ENCODE measurements at places on chromosomes 12 and 14.
A peak's percentile ranks its signal among the peaks of the same experiment; 100 is the strongest.

DNA sequence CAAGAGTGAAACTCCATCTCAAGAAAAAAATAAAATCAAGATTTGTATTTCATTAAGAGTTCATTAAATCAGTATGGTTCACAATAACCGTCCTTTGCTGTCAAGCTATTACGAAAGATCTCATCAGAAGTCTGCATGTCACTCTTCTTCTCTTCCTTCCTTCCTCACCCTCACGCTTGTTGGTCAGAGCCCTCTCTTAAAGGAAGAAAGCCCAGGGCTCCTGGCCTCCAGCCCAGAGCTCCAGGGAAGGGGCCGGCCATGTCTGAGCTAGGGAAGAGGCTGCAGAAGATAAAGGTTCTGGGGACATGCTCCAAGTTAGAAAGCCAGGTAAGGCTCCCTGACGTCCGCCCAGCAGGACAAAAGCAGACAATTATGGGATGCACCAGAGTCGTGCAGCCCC is 43.1 kb upstream of the DLK1 start:
- DNase-seq = no peak

GRCh38 chr12:125412506-125412905 is 347.3 kb downstream of the AACS start:
- DNase-seq = no peak

DNA sequence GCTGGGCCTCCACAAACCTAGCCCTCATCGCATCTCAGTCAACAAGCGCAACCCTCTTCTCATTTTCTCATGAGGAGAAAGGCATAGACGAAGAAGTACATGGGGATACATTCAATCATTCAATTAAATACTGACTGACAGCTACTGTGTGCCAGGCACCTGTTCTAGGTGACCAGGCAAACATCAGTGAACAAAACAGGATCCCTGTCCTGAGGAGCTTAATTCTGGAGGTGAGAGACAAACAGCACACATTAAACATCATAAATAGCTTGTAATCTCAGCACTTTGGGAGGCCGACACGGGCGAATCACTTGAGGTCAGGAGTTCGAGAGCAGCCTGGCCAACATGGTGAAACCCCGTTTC is 362 bp upstream of the ACYP1 start:
- DNase-seq = no peak

DNA sequence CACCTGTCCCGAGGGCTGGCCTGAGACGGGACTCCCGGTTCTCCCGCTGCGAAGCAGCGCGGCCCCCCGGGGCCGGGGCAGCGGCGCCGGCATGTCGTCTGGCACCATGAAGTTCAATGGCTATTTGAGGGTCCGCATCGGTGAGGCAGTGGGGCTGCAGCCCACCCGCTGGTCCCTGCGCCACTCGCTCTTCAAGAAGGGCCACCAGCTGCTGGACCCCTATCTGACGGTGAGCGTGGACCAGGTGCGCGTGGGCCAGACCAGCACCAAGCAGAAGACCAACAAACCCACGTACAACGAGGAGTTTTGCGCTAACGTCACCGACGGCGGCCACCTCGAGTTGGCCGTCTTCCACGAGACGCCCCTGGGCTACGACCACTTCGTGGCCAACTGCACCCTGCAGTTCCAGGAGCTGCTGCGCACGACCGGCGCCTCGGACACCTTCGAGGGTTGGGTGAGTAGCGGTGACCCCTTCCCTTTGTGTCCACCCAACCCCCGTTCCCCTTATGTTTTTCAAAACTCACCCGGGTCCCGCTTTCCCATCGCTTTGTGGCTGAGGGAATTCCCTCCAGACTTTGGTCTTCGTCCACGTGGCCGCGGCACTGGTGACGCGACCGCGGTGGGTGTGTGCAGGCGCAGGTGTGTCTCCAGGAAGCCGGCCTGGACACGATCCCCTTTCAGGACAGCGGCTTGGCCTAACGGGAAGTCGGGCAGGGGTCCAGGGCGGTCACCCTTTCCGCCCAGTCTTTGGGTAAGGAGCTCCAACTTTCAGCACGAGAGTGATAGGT is 826 bp downstream of the PRKCH start:
- DNase-seq = no peak

- no peak for DNase-seq
Observed at GRCh38 chr14:105387530-105387922, 10.8 kb upstream of the TEX22 start.

DNA sequence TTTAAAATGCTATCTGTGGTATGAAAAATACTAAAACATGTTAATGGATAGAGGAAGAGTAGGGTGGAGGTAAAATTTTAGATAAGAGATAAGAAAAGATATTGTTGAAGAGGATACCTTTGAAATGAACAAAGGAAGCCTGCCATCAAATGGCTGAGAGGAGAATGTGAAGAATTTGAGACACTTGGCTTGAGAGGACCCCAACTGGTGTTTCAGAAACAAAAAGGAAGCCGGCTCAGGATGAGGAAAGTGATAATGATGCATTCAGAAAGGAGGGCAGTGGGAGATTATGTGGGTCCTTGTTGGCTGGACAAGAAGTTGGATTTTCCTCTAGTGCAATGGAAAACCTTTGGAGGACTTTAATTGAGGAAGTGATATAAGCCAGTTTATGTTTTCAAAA is 264.4 kb downstream of the DUSP6 start:
- no peak for DNase-seq

DNA sequence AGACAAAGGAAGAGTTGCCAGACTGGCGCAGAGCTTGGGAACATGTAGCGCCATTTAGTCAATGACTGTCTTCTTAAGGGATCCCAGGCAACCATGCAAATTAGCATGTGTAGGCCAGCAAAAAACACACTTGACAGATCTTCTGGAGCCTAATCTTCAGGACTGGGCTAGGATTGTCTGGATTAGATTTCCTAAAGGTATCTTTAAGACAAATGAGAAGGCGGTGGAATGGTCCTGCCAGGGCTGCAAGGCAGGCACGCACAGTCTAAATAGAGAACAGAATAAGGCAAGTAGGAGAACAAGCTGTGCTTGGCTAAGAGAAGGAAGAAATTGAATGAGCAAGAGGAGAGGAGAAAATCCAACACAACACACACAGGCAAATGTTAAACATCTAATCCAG is 80.0 kb downstream of the CIT start:
- DNase-seq = no peak

- peak; percentile 6 for DNase-seq
Observed at GRCh38 chr14:67674480-67675218, at the start of gene VTI1B. Gene VTI1B (minus strand): TSS chr14:67674632. CDS start chr14:67674489, 143 bp downstream.

GRCh38 chr14:38394064-38394463 is 138.2 kb upstream of the CLEC14A start:
- no peak for DNase-seq

DNA sequence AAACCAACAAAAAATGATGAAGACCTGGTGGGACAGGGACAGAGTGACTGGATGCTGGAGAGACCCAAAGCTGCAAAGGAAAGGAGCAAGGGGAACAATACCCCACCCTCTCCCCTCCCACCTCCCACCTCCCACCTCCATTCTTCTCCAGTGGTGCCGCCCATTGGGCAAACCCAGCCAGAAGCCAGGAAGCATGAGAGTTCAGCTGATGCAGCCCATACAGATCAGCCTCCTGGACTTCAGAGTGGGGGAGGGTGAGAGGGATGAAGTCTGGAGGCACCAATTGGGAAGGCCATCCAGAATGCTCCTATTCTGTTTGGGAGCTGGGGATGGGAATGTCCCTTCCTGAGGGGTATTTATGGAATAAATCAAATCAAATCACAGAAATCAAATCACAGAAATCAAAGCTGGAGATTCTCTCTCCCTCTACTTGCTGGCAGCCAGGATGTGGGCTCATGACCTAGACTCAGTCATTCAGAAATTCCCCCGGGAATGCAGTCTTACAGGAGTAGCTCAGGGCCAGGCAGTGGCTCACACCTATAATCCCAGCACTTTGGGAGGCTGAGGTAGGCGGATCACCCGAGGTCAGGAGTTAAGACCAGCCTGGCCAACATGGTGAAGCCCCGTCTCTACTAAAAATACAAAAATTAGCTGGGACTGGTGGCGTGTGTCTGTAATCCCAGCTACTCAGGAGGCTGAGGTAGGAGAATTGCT is 31.1 kb downstream of the IRF2BPL start:
- DNase-seq = no peak

DNA sequence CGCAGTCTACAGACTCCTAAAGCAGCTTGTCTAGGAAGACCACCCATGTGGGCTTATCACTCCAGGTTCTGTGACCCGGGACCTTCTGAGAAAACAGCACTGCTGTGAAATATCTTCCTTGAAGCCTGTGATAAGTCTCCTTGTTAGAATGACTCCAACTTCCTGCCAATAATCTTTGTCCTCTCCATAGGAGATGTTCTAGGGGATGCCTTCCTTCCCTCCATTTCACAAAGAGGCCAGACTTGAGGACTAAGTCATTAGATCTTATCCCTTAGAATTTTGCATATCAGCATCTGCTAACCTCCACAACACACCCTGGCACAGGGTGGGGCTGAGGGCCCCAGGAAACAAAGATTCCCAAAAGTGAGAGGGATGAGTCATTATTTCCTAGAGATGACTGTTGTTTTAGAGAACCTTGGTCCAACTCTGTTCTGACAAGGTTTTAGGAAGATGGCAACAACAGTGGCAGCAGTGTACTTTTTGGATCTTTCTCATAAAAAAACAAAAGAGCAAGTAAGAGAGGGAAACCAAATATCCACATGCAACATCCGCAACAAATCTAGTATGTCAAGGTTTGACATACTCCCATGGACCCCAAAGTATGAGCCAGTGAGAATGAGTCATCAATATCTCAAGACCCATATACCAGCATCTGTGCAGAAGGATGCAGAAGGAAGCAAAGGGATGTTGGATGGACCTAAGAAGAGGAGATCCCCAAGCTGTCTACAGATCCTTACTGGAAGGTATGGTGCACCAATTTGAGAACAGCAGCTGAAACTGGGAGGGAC is 6.0 kb downstream of the LTB4R start:
- DNase-seq = no peak

DNA sequence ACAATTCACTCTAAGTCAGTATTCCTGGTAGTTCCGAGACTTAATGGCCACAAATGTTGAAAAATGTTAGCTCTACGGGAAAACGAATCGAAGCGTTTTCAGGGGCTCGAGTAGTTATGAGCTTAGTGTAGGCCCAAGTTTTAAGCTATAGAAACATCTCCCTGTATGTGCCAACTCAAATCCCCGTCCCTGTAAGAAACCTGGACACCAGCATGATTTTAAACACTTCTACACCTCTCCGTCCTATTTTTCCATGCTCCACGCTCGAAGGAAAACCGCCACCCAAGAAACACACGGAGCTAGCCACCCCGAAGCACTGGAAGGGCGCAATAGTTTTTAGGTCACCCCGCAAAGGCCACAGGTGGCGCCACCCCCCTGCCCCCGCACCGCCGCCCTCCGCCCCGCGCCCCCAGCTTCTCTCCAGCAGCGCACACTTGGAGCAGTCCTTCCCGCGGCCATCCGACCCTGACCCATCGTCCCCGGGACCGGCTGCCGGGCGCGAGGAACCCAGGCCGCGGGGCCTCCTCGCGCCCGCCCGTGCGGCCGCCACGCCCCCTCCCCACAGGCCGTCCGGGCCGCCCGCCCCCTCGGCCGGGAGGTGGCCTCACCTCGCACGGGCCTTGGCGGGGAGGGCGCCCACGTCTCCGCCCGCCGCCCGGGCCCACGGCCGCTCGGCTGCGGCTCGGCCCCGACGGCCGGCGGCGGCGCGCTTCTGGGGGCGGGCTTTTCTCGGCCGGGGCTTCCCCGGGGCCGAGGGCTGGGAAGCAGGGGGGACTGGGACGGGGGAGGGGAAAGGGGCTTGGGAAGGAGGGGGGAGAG is 522 bp downstream of the R3HDM2 start:
- DNase-seq = no peak

DNA sequence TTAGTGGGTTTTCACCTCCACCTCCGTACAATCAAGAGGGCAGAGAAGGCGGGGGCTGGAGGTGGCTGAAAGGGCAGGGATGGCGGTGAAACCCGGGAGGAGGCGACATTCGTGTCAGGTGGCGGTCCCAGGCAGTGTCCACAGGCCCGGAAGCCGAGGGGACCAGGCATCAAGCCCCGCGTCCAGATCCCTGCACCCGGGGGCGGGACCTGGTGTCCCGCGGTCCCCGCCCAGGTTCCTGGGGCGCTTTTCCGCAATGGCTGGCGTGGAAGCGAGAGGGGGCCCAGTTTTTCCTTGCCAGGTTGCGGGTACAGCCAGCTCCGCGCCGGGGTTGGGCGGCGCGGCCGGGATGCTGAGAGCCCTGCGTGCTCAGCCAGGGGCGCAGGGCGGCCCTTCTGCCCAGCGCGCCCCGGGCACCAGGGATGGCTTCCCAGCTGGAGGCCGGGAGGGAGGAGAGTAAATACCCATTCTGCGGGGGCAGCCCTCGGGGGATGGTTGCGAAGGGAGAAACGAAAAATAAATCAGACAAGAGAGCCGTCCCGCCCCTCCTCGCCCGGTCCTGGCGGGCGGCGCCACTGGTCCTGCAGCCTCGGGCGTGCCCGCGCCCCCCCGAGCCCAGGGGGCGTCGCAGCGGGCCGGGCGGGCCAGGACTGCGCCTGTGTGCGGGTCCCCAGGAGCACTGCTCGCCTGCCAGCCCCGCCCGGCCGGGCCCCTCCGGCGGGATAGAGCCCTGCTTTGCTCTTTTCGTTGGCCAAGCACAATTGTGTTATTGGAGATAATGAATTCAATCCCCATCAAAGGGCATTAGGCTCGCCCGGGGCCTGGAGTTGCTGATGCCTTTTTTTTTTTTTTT is 11.5 kb downstream of the FOXA1 start:
- no peak for DNase-seq

DNA sequence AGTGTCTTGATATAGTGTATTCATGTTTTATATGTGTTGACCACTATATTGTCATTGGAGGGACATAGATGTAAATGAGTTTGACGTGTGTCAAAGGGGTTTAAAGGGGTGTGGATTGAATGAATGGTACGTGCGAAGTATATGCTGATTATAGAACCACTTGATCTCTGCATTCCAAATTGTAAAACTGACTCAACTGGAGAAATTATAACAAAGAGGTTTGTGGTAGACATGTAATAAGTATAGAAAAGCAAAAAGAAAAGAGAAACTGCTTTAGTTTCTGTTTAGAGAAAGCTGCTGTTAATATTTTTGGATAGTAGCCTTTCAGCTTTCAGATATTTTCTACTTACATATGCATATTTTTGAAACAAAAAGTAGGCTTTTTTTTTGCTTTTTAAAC is 8.9 kb upstream of the MYRFL start:
- no peak for DNase-seq

GRCh38 chr14:90397425-90398314 is 841 bp downstream of the CALM1 start:
- no peak for DNase-seq

DNA sequence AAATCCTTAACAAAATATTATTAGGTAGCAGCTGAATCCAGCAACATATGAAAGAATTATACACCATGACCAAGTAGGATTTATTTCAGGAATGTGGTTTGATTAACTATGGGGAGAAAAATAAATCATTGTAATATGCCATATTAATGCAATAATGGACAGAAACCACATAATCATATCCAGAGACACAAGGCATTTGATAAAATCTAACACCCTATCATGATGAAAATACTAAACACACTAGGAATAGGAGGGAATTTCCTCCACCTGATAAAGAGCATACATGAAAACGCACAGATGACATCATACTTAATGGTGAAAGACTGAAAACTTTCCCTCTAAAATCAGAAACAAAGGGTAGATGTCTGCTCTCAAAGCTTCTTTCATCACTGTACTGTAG is 238.9 kb downstream of the PHLDA1 start:
- no peak for DNase-seq
